ENCODE measurements at places on chromosomes 6 and 20.

DNA sequence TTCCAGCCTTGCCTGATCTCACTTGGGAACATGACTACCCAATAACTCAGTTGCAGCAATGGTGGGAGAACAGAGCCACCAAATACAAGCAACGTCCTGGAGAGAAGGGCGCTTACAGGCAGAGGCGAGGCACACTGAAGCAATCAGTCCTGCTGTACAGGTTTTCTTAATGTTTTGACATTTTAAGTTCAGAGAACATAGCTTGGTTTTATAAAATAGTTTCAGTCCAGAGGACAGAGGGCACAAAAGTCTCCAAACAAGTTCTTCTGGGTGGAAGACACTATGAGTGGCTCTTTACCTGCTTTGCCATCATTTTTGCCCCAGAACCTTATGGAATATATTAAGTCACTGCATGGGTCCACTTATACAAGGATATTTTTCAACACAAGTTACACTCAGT is 103.4 kb upstream of the KCNG1 start:
- no peak for DNase-seq

- no peak for DNase-seq
Observed at GRCh38 chr6:56933650-56934049, 21.3 kb upstream of the BEND6 start.

DNA sequence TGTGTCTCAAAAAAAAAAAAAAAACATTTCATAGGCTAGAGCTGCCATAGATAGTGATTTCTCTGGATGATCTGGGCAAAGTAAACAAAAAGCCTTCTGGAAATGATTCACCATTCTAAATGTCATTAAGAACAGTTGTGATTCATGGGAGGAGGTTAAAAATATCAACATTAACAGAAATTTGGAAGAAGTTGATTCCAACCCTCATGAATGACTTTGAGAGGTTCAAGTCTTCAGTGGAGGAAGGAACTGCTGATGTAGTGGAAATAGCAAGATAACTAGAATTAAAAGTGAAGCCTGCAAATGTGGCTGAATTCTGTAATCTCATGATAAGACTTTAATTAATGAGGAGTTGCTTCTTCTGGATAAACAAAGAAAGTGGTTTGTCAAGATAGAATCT is 26.8 kb upstream of the MMP24 start:
- no peak for DNase-seq

DNA sequence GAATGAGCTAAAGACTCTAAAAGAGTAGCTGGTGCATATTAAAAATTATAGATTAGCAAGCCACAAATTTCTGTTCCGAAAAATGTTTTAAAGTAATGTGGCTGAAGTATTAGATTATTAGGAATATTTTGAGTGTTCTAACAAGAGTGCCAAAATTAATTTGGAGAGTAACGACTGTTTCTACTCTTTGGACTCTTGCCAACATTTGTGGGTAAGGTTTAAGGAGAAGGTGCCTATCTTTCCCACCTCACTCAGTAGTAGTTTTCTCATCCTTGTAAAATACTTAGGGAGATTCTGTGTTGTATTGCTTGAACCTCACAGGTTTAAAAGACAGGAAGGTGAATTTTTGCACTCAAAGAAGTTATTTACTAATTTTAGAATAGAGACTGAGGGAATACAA is 5.0 kb downstream of the HSF2 start:
- DNase-seq, result no peak

DNA sequence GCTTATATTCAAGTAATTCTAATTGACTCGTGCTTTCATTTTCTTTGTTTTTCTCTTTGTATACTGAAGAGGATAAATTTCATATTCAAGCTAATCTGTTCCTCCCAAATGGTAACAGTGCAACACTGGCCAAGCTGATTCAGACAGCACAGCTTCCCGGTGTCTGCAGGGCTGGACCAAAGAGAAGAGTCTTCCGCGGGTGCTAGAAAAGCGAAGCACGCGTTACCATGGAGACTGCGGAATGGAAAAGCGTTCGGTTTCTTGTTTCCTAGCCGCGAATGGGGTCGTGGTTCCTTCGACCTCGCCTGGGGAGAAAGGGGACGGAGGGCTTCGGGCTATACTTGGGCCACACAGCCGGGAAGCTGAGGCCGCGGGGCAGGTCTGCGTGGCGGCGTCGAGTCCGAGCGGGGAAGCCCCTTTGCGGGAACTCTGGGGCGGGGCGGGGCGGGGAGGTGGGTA is 6.2 kb upstream of the ZNF311 start:
- DNase-seq, result no peak

GRCh38 chr20:4721719-4722118 is at the start of gene PRND:
Gene PRND, plus strand, starts transcription at chr20:4721909. Its CDS starts 2,643 bp downstream, at chr20:4724552.
- DNase-seq, result no peak

GRCh38 chr6:84151669-84152068 is 75.8 kb downstream of the CEP162 start:
- DNase-seq, result no peak

GRCh38 chr20:47181056-47181862 is 175.2 kb downstream of the ZMYND8 start:
- no peak for DNase-seq

GRCh38 chr6:164296411-164296810 is 881.9 kb downstream of the QKI start:
- DNase-seq, result no peak

DNA sequence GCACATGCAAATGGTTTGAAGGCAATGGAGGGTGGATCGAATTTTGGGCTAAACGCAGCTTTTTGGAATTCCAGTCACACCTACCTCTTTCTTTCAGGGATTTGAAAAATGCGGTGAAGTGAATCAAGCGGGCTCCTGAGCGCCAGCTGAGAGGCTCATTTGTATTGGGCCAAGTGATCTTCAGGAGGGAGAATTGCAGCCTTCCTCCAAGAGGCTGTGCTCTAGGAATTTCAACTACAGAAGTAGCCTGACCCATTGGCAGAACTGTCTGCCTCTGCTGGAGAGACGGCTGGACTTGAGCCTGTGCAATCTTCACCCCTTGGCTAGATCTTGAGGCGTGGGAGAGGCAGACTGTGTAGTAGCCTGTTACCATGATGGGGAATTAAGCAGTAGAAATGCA is 5.7 kb upstream of the TIAM2 start:
- no peak for DNase-seq

- no peak for DNase-seq
Observed at GRCh38 chr6:166924531-166924930, 31.8 kb downstream of the RNASET2 start.

DNA sequence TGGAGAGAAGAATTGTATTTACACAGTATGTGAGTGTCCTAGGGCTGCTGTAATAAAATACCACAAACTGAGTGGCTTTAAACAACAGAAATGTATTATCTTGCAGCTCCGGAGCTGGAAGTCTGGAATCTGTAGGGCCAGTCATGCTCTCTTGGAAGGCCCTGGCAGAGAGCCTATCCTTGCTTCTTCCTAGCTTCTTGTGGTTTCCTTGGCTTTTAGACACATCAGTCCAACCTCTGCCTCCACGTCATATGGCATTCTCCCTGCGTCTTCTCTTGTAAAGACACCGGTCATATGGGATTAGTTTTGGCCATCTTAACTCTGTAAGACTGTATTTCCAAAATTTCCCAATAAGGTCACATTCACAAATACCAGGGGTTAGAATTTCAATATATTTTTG is 10.8 kb downstream of the FNDC1 start:
- DNase-seq, result no peak

GRCh38 chr20:14568225-14568624 is 230.8 kb upstream of the FLRT3 start:
- no peak for DNase-seq

GRCh38 chr6:28496099-28496779 is 19.4 kb downstream of the GPX6 start:
- DNase-seq, result no peak

GRCh38 chr6:166251211-166251610 is 57.0 kb downstream of the PRR18 start:
- DNase-seq, result no peak

DNA sequence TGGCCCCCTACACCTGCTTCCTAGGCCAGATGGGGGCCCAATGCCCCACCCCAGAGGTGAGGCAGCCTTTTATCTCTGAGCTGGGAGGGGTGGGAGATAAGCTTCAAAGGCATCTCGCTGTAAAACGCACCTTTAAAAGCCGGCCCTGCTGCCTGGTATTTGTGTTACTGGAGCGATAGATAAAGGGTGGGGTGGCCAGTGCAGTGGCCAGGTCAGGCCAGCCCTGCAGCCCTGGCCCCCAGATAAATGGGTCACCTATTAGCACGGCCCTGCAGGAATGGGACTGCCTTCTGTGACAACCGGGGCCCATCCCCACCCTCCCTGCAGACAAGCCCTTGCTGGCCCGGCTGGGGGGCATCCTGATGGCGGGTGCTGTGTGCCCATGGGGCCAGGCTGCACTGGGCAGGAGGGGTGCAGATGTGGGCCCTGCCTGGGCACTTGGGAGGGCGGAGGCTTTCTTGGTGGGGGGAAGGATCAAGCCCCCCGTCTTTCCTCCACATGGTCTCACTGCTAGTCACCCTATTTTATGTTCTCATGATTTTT is 3.0 kb upstream of the RBBP8NL start:
- no peak for DNase-seq

Data from stimulated activated CD4-positive, alpha-beta T cell treated with anti-CD3 and anti-CD28 coated beads, Interleukin-15, amount 100 ng/mL, for 1 hour (primary cell).